ENCODE measurements at places on chromosomes 11 and 22. TPM values are rescaled to one million over a fixed set of nuclear protein-coding genes. Genes with fewer than 3 reads are reported as not detected.

The GRIA4 gene
- 1.9 TPM for total RNA-seq

The OR8J1 gene
- total RNA-seq: not detected

The MS4A6E gene
- not detected for total RNA-seq

DNA sequence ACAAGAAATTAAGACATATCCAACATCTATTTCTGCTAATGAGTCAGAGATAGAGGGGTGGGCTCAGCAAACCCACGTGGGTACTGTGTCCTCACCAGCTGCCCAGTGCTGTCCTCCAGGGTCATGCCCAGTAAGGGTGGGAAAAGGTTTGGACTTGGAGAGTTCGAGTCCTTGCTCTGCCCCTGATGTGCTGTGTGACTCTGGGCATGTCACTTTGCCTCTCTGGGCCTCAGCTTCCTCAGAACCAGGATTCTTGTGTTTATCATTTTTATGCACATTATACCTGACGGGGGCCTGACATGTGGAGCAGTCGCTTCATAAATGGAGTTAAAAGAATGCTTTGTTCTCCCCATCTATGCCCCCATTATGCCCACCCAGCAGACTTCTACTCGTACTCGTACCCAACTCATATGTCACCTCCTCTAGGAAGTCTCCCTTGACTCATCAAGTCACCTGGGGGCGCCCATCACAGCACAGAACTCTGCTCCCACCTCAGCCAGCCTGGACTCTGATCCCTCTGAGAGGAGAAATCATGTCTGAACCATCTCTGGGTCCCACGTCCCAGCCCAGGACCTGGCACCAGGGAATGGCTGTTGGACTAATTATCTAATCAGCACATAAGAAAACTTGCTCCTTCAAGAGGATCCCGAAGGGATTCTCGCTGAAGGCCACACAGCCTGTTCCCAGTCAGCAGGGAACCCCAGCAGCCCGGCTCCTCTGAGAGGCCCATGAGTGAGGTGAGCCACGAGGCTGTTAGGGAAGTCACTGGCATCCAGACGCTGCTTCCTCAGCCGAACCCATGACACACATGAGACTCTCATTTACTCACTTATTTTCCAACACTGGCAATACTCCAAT is 38.7 kb upstream of the TSKU start:
- DNase-seq: peak; percentile 73

DNA sequence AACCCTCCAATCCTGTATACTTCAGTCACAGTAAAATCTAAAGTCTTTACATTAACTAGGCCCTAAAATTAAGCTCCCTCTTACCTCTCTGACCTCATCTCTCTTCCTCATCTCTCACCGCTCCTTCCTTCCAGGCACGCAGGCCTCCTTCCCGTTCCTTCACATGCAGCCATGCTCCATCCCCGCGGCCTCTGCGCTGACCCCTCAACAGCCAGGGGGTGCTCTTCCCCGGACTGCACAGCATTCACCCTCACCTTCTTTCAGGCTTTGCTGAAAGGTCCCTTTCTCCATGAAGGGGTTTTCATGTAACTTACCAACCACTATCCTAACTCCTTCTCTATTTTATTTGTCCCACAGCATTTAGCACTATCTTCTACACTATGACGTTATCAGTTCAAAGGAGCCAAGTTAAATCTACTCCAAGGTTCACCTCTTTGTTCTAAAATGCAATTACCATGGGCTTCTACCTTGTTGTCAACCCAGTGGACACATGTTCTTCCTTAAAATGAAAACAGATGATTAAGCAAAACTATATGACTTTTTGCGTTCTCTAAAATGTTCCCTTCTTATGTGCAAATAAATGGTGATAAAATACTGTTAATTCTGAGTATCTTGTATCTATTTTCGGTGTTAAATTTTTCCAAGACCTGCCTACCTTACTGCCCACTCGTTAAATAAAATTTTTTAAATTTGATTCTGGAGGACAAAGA is 57.8 kb upstream of the APOA1 start:
- DNase-seq: peak; percentile 70

DNA sequence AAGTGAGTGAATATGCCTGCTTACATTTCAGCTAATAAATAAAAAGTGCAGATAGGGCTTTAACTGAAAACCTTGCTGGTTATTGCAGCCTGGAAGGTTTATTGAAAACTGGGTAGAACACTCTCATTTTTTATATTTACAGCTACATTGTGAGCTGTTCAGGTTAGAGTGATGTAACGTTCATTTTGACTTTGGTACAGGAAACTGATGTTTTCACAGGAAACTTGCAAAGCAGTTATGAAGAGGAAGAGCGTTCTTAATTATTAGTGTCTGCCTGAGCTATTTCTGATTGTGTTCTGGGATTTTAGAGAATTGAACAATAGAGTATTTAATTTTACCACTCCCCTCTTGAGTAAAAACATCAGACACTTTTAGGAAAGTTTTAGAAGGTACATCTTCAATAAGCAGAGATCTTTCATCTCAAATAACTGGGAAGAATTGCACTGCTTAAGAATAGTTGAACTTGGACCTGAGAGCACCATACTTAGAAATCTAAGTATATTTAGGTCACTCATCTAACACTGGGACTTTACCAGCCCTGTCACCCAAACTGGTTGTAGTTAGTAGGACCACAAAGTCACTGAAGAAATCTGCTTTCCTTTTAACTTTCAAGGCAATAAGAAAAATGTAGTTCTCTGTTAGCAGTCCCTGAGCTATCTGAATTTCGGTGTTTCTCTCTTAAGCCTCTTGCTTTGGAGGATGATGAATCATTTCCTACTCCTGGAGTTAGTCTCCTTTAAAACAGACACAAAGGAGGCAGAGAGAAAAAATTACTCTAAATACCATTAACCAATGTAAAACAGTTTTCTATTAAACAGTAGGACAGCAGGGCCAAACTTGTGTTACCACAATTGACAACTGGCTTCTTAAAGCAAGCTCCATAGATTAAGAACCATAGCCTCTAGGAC is 128.6 kb upstream of the DDI1 start:
- DNase-seq: no peak

DNA sequence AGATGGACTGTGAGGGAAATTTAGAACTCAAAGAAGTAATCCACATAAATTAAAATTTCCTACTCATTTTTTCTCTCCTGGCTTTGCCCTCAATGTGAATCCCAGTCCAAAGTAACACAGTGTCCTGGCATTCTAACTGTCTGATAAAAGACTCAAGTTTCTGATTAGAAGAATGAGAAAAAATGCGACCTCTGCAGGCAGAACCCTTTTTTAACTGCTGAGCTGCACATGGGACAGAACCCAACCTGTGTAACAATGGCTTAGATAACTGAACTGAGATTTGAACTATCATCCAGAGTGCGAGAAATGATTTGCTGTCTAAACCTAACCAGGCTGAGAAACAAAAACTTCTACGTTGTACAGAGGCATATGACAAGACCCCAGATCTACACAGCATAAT is 385.6 kb upstream of the LRRC4C start:
- DNase-seq: no peak

DNA sequence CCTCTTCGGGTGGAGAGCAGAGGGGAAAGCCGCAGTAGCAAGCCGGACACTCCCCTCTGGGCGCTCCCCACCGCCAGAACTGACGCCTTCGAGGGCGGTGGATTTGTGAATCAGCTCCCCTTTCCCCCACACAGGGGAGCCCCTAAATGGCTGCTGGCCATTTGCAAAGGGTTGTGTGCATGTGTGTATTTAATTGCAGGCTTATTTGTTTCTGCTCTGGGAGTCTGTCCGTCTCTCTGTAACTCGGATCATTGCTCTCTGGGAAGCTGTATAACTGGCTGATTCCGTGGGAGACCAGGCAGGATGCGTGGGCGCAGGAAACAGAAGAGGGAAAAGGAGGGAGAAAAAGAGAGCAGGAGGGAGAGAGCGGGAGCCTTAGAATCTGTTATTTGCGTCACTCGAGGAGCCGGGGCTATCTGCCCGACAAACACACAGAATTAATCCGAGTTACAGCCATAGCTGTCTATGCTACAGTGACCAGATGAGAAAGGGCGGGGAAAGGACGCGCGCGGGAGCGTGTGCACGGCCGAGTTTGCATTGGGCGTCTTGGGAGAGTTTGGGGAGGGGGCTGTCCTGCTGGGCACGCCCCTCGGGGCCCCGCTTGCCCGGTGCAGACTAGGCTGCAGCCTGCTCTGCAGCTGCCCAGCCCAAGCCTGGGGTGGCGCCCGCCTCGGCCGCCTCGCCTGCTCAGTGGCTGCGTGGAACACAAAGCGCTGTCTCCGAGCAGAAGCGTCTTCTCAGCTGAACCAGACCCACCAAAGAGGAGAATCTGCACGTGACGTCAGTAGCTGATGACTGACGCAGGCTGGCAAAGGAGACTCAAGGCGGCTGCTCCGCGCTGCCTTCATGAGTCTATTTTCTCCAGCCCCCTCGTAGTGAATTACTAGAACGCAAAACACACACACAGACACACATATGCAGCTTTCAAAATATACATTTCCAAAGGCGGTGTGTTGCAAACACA is 105.3 kb upstream of the HSD17B12 start:
- peak; percentile 68 for DNase-seq

DNA sequence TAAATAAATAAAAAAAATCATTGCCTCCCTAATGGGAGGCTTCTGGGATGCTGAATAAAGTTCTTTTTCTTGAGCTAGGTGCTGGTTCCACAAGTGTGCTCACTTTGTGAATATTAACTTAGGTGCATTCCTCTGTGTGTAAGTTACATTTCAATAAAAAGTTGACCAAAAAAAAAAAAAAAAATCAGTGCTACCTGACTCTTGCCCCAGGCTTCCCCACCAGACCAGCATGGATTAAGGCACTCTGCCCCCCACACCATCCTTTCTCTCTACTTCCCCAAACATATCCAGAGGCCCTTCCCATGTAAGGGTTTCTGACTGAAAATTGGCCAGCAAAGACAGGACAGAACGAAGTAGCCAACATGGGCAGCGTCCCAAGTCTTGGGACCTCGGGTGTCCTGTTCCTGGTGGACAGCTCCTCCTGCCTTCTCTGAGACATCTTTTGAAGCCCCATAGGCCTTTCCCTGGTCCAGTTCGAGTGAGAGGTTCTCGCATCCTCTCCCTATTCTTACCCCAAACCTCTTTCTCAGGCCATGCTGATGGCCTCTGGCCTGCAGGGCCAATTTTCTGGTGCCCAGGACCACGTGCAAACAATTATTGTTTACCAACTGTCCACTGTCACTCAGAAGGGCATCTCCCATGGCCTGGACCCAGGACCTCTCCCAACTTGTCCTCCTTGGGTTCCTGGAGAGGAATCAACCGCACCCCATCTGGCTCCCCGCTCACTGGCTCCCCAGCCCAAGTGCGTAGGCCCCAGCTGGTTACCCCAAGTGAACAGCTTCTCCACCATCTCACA is 14.9 kb upstream of the KCTD14 start:
- DNase-seq: no peak

- no peak for DNase-seq
Measured at GRCh38 chr11:132361011-132361550, 990.7 kb downstream of the NTM start.

- DNase-seq: no peak
Measured at GRCh38 chr22:42303396-42304323, 33.2 kb upstream of the TCF20 start.

- peak; percentile 40 for DNase-seq
Measured at GRCh38 chr22:48434156-48434867, 1393.4 kb downstream of the BRD1 start.

DNA sequence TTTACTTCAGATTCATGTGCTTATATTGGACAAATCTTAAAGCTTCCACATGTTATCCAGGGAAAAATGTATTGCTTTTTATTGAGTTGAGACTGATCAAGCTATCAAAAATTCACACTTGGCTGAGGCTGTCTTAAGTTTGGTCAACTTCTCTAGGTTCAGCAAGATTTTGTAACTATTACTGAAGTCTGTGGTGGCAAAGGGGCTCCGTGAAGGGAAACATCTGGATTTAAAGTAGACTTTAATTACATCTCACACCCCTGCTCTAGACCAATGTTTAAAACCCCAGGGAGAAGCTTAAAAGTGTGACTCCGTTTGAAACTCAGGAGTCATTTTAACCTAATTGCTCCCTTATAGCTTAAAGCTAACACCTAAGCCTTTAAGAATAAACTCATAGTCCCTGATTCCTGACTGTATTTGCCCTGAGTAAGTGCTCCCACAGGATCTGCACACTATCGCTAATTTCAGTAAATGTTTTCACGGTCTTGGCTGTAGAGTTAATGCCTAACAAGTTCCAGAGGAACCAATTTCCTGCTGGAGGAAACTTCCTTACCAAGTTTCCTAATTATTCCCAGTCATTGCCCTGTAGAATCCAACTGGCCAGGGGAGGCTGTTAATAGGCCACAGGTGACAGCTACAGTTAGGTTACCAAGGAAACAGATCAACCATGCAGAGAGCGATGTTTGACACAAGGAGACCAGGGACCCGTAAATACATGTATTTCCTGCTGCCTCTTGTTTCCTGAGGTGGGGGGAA is 40.5 kb downstream of the OR10A6 start:
- DNase-seq: no peak

The FGF4 gene
- not detected for total RNA-seq

GRCh38 chr11:64120951-64121569 is 44.9 kb downstream of the MACROD1 start:
- peak; percentile 86 for DNase-seq

DNA sequence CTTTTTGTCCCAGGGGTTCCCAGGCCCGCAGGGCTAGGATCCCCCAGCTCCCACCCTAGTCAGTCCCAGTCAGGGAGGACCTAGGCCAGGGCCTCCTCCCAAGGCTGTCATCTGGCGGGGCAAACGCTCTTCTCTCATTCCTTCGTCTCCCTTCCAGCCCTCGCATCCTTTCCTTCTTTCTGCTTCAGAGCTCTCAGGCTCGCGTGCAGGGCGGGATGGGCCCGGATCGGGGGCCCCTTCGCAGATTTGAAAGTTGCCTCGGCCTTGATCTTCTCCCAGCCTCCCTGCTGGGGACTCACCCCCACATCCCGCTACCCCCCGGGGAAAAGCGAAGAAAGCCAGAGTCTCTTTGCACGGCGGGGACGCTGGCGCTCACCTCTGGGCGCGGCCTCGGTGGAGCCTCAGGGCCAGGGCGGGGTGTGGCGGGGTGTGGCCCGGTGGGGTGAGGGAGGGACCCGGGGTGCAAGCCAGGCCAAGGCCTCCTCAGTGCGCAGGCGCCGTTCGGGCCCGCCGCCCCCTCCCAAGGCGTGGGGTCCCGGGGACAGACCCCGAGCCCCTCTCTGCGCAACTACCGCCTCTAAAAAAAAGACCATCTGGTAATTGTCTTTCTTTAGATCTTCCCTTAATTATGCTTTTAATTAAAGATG is 14.8 kb upstream of the PAX6 start:
- DNase-seq: no peak

The TTC28 gene
- total RNA-seq: 71.8 TPM

The DDI1 gene
- total RNA-seq: not detected

- DNase-seq: no peak
Measured at GRCh38 chr11:77252555-77253270, 48.8 kb downstream of the GDPD4 start.

DNA sequence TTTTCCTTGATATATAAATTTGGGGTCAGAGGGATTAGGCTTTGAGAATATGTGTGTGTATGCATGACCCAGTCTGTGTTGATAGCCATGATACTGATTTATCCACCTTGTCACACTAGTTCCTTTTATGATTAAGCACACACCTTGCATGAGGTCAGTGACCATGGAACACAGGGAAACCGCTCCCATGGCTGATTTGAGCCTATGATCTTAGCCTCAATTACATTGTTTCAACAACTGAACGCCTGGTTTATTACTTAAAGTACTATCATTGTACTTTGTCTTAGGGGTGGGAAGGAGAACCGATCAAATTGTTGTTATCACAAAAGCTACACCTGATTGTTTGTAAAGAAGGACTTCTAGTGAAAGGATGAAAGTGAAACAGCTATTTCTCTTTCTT is 70.7 kb downstream of the ARFGAP2 start:
- no peak for DNase-seq

Data from sigmoid colon (tissue), 7 donors.